ENCODE measurements at places on chromosomes 11 and 22.

GRCh38 chr11:43508511-43508918 lies 149.8 kb downstream of the TTC17 start:
- peak; percentile 26 for DNase-seq

GRCh38 chr11:7520011-7520942 lies 6.5 kb downstream of the PPFIBP2 start:
- no peak for DNase-seq

- no peak for DNase-seq
Measured at GRCh38 chr22:41311487-41311886, 10.2 kb downstream of the ZC3H7B start.

- no peak for DNase-seq
Measured at GRCh38 chr11:116255321-116255953, 517.4 kb downstream of the BUD13 start.

- no peak for DNase-seq
Measured at GRCh38 chr11:44133335-44133946, 38.0 kb downstream of the EXT2 start.

DNA sequence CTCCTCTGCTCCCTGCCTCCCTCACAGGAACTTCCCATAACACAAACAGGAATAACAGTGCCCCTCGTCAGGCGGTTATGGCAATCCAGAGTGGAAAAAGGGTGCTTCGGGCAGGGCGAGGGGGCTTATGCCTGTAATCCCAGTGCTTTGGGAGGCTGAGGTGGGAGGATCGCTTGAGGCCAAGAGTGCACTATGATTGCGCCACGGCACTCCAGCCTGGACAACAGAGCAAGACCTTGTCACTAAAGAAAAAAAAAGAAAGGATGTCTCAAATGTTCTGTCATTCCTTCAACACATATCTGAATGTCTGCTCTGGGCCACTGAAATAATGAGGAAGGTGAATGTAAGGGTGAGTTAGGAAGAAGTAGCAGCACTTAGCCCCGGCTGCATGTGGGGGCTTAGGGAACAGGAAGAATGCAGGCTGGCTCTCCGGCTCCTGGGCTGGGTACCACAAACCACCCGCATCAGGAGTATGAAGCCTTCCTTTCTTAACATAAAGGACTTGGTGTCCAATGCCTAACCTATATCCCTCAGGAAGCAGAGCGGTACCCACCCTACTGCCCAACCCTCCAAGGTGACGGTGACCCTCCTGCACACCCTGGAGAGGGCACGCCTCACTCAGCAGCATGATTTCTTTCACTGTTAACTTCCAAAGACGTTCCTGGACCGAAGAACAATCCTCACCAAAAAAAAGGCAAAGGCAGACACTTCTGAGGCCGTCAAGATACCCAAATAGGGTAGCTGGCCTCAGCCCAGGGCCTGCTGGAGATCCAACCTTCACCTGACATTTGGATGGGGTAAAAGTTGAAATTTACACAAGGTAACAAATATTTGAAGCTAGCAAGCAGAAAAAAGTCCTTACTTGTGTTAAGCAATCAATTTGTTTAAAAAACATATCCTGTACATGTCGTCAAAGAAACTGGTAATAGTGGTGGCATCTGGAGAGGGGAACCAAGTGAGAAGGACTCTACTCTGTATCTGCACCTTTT lies 3.8 kb downstream of the CPT1A start:
- no peak for DNase-seq

DNA sequence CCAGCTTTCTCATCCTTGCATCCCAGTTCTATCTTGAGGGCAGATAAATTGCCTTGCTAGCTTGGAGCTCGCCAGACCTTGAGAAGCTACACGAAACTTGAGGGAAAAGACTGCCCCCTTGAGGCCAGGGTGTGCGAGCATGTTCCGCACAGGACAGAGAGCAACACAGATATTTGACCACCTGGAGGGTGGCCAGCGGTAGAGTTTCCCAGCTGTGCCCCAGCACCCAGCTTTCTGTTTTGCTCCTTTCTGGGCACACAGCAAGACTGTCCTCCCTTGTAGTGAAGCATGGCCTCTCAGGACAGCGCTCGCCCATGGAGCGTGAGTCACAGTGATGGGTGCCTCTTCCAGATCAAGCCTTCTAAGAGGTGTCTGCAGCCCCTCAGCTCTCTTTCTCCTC lies 23.5 kb downstream of the SPATA19 start:
- DNase-seq: no peak

- DNase-seq: no peak
Measured at GRCh38 chr11:73454987-73455386, 78.8 kb downstream of the RELT start.

DNA sequence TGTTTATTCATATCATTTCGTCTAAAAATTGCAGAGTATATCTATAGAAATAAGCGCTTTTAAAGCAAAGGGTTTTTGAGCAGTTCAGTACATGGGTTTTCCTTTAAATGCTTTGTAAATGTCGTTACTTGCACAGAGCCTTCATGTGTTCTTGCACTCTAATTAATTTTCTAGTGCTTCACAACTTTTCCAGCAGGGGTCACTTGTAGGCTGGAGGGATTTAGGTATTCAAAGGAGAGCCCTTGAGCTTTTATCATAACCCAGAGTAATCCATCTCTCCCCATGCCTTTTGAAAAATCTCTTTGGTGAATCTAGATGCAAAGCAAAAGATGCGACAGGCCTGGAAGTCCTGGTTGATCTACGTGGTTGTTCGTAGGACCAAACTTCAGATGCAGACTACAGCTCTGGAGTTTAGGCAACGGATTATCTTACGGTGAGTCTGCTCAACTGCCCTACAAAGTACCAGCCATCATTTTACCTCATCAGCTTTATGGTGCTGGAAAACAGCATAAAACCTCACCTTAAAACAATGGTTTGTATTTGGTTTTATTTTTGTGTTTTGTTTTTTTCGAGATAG lies 60.4 kb downstream of the SFI1 start:
- DNase-seq: peak; percentile 9

DNA sequence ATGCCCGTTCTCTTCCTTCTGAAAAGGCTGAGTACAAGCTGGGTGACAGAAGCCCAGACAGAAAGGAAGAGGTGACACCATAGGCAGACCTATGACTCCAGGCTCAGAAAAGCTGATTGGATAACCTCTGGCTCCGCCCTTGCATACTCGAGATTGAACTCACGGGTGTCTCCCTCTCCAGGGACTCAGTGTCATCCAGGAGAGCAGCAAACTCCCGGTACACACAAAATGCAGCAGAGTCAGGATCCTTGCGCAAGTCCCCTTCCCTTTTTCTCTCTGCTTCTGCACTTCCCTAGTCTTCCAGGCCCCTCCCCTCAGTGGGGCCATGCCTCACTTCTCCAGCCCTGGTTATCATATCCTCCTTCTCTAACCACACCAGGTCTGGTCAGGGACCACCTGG lies 9.8 kb downstream of the SCN4B start:
- peak; percentile 94 for DNase-seq

GRCh38 chr11:20045098-20045688 lies 115.1 kb downstream of the DBX1 start:
- DNase-seq: no peak

DNA sequence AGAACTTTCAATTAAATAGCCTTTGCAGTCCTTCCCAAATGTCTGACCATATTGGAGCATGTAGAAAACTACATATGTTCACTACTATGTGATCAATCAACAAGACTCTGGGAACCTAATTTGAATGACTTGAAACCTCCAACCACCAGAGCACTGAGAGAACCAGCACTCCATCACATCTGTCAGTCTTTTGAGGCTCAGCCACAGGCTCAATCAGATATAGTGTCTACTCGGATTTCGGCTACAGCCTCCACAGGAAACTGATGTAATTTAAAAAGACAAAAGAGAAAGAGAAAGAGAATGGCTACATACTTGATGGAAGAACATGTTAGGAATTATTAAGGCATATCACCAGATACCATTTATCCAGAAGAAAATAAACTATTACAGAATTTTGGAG lies 859.0 kb downstream of the FAM181B start:
- no peak for DNase-seq

All from CD14-positive monocyte (primary cell).